ENCODE measurements at places on chromosomes 4 and X.

- DNase-seq: no peak
Observed at GRCh38 chr4:83320548-83320947, 14.1 kb downstream of the HPSE start.

DNA sequence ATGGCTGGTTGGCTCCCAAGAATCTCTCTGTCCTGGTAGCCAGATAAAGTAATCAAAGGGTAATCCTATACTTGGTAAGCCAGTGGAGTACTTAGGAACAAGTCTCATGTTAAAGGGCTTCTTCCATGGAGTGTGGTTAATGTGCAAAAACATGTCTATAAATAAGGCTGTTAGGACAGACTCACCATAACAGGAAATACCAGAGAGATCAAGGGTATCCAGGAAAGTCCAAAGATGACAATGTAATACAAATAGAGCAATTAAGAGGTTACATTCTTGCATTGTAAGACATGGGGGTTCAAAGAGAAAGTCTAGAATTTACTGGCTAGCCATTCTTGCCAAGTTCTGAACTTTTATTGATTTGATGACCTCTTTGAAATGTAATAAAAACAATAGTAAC lies 61.9 kb upstream of the ZCCHC13 start:
- DNase-seq: no peak

DNA sequence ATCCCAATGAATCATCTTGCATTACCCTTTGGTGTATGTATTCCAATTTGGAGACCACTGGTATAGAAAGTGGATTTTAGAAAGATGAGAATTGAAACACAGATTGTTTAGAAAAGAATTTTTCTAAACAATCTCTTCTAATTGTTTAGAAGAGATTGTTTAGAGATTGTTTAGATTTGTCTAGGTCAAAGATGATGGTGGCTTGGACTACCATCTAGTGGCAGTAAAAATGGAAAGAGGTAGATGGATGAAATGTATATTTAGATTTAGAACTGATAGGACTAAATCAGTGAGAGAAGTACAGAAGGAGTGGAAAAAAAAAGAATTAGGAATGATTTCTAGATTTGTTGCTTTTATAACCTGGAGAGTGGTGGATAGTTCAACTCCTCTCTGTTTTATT lies 70.6 kb downstream of the ARSJ start:
- DNase-seq: no peak

DNA sequence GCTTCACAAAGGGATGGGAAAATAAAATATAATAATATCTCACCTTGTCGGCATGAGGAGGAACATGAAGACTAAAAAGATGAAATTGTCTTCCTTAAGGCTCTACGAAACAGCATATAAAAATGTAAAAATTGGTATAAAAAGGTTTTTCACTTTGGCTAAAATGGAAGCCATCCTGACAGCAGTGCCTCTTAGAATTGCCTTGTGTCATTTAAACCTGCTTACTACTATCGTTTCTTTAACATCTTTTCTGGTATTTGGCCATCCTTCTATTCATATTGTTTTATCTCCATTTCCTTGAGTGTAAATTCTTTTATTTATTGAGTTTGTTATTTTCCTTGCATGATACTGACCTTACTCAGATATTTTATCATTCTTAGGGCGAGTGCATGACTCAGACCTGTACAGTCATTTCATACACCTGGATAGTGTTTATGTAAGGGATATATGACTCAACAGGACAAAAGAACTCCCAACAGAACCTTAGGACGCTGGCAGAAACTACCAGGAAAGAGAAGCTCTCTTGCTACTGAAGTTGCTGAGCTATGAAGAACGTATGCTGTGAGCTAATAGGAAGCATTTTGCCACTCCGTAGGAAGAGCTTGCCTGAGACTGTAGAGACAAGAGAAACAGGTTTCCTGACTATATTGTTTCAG lies 5.8 kb upstream of the CDKN2AIP start:
- no peak for DNase-seq

- no peak for DNase-seq
Observed at GRCh38 chr4:33302321-33302720, 2582.2 kb downstream of the PCDH7 start.

- no peak for DNase-seq
Observed at GRCh38 chr4:25420931-25421330, 43.9 kb downstream of the ANAPC4 start.

DNA sequence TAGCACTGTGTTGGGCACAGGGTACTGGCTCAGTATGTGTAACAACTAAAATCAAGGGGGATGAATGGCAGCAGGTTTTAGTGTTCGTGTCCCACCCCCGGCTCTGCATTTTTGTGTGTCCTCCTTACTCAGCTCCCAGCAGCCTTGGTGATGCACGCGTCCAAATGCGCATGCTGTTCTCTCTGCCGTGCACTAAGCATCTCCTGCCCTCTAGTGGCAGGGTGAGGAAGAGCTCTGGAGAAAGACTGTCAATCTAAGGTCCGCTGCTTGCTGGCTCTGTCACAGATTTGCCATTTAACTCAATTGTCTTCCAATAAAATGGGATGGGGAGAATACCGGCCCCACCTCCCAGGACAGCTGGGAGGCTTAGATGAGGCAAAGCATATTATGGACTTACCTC lies 61.4 kb downstream of the WFS1 start:
- no peak for DNase-seq

DNA sequence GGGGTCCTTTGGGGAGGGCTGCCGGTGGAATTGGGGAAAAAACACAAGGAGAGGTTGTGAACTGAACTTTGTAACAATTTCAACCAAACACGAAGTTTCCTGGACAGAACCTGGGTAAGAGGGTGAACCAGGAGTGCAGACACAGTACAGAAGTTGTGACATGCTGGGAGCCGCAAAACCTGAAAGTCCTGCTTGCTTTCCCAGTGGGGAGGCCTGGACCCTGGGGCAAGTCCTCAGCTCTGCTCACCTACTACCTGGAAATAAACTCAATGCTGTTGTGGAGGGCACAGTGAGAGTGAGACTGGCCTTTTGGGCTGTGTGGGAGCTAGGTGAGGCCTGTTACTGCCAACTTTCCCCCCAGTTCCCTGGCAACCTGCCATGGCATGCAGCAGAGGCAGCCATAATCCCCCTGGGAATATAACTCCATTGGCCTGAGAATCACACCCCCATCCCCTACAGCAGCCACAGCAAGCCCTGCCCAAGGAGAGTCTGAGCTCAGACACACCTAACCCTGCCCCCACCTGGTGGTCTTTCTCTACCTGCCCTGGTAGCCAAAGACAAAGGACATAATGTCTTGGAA lies 162.8 kb downstream of the THOC2 start:
- no peak for DNase-seq

DNA sequence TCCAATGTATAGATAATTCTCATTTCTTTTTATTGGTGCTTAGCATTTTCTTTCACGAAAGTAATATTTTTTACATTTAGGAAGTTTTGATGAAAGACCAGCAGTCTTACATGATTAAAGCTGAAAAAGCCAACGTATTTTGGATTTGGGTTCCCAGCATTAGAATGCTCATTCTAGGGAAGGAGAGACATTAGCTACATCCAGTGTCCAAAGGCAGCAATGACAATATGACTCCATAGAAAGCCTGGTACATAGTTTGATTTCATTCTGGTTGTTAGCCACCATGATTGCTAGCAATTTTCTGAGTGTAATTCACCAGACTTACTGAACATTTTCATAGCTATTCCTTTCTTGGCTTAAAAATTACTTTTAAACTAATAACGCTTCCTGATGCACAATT lies 1397.5 kb downstream of the PCDH7 start:
- DNase-seq: no peak

DNA sequence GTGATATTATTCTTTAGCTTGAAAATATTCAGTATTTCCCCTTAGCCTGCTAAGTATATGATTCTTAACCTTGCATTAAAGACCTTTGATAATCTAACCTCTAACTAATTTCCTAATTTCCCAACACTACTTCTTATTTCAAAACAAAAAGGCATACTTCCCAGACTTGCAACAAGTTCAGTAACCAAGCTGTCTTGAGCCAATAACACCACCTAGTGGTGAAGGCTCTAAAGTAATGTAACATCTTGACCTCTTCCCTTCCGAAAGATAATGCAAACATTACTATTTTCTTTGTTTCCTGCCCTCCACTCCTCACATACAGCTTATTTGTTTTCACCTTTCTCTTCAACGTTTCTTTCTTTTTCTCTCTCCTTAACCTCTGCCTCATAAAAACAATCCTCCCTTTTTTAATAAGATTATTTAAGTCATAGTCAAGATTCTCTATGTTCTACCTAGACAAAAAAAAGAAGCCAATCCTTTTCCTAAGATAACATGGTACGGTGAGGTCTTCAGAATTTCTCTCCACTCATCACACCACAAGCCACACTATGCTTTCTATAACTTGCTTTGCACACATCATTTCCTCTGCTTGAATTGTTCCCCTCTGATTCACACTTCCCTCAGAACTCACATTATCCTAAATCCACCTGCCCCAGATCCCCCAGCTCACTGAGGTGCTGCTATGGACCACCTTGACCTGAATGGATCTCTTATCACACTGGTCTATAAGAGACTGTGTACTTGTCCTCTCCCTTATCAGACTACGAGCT lies 3.5 kb downstream of the FAT1 start:
- DNase-seq: no peak

GRCh38 chrX:118254611-118255010 lies 91.3 kb upstream of the WDR44 start:
- no peak for DNase-seq

GRCh38 chr4:185028625-185029024 lies 10.3 kb downstream of the HELT start:
- DNase-seq: no peak

- DNase-seq: no peak
Observed at GRCh38 chr4:175752664-175753063, 59.4 kb downstream of the GPM6A start.

GRCh38 chrX:125384867-125385266 lies 65.2 kb downstream of the TEX13C start:
- no peak for DNase-seq

GRCh38 chr4:87375719-87376291 lies 15.2 kb downstream of the HSD17B11 start:
- no peak for DNase-seq

DNA sequence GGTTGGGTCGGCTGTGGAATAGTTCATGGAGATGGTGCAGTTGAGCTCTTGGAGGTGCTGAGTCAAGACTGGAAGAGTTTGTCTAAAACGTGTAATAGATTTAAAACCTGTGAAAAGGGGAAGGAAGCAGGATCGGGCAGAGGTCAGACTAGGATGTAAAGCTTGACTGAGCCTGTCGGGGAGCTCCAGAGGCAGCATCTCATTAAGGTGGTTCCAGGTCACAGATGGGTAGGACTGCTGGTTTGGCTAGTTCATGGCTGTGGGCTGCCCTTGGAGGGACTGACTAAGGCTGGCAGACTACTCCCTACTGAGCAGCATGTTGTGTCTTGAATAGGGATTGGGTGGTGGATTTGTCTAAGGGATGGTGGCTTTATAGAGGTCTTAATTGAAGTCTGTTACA lies 28.4 kb upstream of the WDR1 start:
- DNase-seq: no peak

DNA sequence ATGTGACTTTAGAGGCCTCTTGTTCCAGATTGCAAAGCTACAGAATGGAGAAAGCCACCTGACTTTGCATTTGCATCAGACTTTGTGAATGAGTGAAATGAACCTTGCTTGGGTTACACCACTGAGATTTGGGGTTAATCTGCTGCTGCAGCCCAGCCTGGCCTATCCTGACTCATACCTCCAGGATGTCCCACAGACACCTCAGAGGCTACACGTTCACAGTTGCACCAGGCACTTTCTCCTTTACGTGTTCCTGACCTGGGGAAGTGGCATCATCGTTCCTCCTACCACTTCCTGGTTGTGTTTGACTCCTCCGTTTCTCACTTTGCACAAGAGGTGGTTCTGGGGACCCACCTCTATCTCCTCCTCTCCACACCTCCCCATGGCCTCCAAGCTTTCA lies 9.2 kb upstream of the SORCS2 start:
- DNase-seq: peak; percentile 52

DNA sequence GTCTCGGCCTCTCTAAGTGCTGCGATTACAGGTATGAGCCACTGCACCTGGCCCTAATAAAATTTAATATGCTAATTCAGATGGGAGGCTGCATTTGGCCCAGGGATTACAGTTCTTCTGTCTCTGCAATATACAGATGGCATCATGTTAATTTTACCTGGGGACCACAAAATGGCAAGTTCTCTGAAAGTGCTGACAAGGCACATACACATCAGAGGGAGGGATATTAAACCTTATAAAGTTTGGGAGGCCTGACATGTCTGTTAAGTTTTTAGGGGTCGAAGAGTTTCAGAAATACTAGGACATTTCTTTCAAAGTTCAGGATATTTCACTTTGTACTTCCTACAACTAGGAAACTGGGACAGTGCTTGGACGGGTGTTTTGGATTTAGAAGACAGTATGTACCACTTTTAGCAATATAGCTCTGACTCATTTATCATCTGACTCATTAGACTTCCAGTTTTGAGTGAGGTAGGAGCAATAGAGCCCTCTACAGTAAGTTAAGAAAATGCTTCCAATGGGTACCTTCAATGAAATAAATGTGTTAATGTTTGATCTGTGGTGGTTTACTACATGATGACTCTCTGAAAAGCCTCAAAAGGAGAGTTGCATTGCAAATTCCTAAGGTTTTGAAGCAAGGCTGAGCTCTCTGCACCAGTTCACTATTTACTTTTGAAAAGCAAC lies 981.0 kb upstream of the HS3ST1 start:
- no peak for DNase-seq

- no peak for DNase-seq
Observed at GRCh38 chr4:14400307-14400706, 602.0 kb upstream of the CPEB2 start.

- DNase-seq: no peak
Observed at GRCh38 chr4:8540991-8541390, 39.2 kb upstream of the GPR78 start.

GRCh38 chrX:110180176-110180927 lies 137.5 kb downstream of the AMMECR1 start:
- no peak for DNase-seq

GRCh38 chr4:84336964-84337705 lies 162.0 kb downstream of the NKX6-1 start:
- no peak for DNase-seq

GRCh38 chr4:123528501-123529277 lies 132.1 kb downstream of the SPRY1 start:
- no peak for DNase-seq

DNA sequence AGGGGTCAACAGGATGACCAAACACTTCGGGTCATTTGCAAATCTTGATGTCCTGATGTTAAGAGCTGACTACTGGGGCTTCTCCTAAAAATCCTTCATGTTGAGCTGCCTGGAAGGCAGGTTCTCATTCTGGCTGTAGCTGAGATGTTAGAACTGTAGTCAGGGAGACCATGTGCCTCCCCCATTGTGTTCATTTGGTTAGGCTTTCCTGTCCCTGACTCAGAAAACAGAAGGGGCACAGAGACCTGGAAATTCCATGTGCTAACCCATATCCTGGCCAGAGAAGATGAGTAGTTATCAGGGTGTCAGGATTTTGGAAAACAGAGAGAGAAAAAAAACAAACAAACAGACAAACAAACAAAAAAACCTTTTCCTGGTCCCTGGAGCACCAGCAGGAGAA lies 177.5 kb downstream of the AR start:
- DNase-seq: no peak

DNA sequence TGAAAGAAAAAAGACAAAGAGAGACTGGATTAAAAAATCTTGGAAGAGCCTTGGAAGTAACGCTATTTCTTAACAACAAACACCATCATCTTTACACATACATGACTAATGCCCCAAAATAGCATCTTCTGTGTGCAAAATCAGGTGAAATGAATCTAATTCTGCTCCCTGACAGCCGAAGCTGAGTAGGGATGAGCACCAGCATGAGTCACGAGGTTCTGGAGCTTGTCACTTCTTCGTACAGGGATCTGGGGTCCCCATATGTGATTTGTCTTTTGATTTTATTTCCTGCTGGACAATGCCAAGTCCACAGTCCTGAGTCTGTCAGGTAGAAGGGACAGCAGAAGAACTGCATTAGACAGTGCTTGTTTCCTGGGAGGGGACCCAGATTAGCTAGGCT lies 55.9 kb downstream of the OSTC start:
- DNase-seq: no peak

Data from stimulated activated CD8-positive, alpha-beta memory T cell treated with anti-CD3 and anti-CD28 coated beads, Interleukin-15, amount 100 ng/mL, for 48 hours (primary cell).